Right renal cortex interstitium (tissue), 3 donors: ENCODE measurements at places on chromosomes 16 and 17. TPM values are rescaled to one million over a fixed set of nuclear protein-coding genes. Genes with fewer than 3 reads are reported as not detected.

- no peak for DNase-seq
Measured at GRCh38 chr16:78583441-78583840, 484.0 kb downstream of the WWOX start.

DNA sequence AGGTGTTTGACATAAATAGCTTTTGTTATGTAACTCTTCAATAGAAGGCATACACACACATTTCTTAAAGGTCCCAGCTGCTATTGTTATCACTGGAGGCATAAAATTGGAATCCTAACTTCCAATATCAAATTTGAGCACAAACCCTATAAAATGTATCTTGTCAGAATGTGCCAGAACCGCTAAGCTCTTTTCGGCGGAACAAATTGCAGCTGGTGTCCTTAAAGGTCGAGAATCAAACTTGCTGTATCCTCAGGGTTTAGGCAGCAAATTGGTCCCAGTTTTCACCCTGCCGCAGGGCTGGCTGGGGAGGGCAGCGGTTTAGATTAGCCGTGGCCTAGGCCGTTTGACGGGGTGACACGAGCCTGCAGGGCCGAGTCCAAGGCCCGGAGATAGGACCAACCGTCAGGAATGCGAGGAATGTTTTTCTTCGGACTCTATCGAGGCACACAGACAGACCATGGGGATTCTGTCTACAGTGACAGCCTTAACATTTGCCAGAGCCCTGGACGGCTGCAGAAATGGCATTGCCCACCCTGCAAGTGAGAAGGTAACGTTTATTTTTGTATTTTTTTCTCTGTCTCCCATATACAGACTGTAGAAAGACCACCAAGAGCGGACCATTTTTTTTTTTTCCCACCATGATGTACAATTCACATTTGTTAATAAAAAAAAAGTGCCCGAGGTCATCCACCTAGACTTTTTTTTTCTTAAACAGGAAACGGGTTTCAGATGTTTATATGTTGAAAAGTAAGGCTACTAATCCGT is 297.1 kb downstream of the IRF8 start:
- no peak for DNase-seq

DNA sequence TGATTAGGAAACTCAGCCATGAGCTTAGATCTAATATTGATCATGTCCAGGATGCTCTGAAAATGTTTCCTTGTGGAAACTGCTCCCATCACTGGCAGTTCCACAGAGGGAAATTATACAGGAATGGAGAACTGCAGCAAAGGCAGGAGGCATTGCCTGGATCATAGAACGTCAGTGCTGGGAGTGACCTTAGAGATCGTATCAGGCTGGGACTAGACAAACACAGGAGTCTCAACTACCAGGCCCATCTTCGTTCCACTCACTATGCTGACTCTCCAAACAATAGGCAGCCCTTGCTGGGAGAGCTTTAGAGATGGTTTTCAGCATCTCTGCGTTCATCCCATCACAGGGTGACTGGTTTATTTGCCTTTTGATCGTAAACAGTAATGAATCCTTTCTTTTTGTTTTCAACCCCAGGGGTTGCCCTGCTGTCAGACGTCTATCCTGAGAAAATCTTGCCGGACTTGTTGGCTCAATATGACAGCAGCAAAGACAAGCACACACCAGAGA is 130.3 kb downstream of the TANGO6 start:
- no peak for DNase-seq

DNA sequence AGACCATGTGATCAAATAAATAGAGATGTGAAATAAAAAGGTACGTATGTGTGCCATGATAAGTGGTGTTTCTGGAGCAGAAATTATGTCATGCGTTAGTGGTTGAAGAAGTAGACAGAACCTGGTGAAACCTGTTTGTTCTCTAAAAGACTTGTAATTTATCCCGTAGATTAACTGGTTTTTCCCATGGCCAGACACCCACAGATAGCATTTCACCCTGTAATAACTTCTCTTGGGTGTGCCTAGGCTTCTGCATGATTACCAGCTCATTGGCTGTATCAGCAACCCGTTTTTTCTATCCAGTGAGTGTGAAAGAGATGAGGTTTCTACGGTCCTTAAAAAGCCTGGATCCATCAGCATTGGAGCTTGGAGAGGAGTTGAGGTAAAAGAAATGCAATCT is 471.3 kb downstream of the NPIPA7 start:
- no peak for DNase-seq

GRCh38 chr16:53704445-53704813 is 473 bp downstream of the FTO start:
- no peak for DNase-seq

DNA sequence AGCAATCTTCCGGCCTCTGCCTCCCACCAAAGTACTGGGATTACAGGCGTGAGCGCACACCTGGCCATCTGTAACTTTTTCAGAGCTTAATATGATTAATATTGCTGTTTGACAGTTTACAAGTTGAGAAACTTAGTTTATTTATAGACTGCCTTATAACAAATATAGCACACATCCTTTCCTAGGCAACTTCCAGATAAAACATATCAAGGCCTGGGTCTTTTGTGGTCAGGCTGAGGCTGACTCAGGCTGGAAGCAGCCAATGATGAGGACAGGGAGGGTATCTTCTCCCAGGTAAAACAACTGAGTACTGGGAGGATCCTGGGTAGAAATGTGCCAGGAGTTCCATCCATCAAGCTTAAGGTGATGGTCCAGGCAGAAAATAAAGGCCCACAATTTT is 16.2 kb downstream of the LUC7L start:
- no peak for DNase-seq

DNA sequence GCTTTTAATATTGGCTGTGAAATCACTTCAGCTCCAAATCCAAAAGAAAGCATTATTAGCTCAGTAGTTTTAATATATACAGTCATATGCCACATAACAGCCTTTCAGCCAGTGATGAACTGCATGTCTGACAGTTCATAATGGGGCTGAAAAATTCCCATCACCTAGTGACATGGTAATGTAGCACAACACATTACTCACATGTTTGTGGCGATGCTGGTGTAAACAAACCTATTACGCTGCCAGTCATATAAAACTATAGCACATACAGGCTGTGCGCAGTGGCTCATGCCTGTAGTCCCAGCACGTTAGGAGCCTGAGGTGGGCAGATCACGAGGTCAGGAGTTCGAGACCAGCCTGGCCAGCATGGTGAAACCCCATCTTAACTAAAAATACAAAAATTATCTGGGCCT is 92.2 kb downstream of the TUBD1 start:
- no peak for DNase-seq

- no peak for DNase-seq
Measured at GRCh38 chr16:27640277-27640600, 90.3 kb downstream of the KATNIP start.

DNA sequence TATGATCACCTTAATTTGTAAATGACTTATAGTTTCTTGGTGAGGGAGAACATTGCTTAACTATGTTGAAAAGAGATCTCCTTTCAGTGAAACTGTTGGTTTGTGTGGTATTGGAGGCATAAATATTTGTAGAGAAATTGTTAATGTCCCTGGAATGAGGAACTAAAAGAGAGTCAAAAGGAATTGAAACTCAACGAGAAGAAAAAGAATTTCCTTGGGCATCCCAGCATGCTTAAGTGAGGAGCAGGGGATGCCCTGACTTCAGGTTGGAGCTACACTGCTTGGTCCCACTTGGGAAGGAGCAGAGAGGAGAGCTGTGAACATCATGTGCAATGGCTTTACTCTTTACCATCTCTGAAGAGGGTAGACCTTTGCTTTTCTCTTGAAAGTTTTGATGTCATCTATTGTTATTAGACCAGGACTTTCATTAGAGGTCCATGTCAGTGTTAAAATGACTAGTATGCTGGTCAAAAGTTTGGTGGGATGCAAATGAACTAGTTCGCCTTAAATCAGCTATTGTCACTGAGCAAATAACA is 21.7 kb downstream of the KRT23 start:
- DNase-seq: no peak

- DNase-seq: peak; percentile 31
Measured at GRCh38 chr17:30292286-30292858, 628 bp upstream of the BLMH start.

GRCh38 chr17:10806545-10807262 is 2.8 kb upstream of the TMEM238L start:
- no peak for DNase-seq

- DNase-seq: no peak
Measured at GRCh38 chr17:50588391-50589049, 28.0 kb downstream of the CACNA1G start.

DNA sequence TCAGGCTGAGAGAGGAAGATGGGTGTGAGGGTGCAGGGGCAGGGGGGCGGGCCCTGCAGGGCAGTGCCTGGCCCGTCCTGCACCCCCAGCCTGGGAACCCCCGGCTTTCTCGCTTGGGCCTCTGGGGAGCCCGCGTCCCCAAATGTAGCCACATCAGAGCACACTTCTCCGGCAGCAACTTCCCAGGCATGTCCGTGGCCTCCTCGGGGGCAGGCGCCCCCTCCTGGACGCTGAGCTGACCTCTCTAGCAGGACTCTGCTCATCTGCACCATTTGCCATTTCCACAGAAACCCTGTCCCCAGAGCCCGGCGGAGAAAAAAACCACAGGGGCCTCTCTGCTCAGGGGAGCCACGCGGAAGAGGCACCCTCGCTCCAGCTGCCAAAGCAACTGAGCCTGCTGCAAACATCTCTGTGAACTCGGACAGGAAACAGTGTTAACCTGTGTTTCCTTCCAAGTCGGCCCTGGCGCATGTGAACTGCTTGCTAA is 63.4 kb downstream of the KLHDC4 start:
- no peak for DNase-seq

MYH2 gene
- polyA plus RNA-seq: not detected

CCL16 gene
- polyA plus RNA-seq: 0.13 TPM

MPP2 gene
- polyA plus RNA-seq: 5.6 TPM

TMC5 gene
- 0.55 TPM for polyA plus RNA-seq

MLKL gene
- polyA plus RNA-seq: 3.2 TPM

KCNJ12 gene
- polyA plus RNA-seq: 5.3 TPM

EVI2A gene
- polyA plus RNA-seq: 1.9 TPM

KRTAP9-3 gene
- polyA plus RNA-seq: not detected

TOX3 gene
- 32.8 TPM for polyA plus RNA-seq

DLG4 gene
- 22.5 TPM for polyA plus RNA-seq

TOM1L2 gene
- 36.2 TPM for polyA plus RNA-seq

TTYH2 gene
- polyA plus RNA-seq: 13.5 TPM

SOST gene
- 57.2 TPM for polyA plus RNA-seq

PNMT gene
- 2.1 TPM for polyA plus RNA-seq

NGFR gene
- 4.4 TPM for polyA plus RNA-seq
